T-helper 2 cell (primary cell): ENCODE measurements at places on chromosomes 3 and 15.
A peak's percentile ranks its signal among the peaks of the same experiment; 100 is the strongest.

GRCh38 chr3:58092521-58092920 lies 84.3 kb downstream of the FLNB start:
- no peak for DNase-seq

- no peak for DNase-seq
Observed at GRCh38 chr3:24837601-24838000, 343.0 kb upstream of the THRB start.

- no peak for DNase-seq
Observed at GRCh38 chr3:23488618-23489017, 285.5 kb downstream of the UBE2E2 start.

- DNase-seq, result no peak
Observed at GRCh38 chr3:56917361-56918110, 115.8 kb upstream of the ARHGEF3 start.

DNA sequence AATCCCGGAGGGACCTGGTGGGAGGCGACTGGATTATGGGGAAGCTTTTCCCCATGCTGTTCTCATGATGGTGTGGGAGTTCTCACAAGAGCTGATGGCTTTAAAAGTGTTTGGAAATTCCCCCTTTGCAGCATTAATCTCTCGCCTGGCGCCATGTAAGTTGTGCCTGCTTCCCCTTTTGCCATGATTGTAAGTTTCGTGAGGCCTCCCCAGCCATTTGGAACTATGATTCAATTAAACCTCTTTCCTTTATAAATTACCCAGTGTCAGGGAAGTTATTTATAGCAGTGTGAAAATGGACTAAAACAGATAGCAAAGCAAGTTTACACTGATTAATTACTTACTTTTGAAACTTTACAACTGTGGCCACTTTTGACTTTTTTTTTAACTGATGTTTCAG lies 10.6 kb upstream of the U2SURP start:
- no peak for DNase-seq

DNA sequence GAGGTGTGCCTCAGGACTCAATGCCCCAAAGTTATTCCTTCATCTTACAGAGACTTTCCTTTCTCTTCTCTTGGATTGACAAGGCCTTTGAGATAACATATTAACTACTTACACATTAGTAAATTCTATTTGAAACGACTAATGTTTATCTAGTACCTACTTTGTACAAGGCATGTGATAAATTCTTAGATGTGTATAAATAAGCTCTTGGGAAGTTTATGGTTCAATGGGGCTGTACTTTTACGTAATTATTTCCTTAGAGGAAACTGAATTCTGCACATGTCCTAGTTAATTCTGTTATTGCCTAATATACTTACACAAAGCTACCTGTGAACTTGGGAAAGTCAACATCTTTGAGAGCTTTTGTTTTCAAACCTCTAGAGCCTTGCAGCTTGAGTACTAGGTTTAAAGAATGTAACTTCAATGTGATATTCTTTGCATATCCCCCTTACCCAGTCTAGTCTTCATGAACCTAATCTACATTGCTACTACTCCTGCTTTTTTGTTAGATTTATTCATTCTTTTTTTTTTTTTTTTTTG lies 58.5 kb upstream of the RAP2B start:
- DNase-seq, result no peak

GRCh38 chr3:13626396-13626795 lies 77.5 kb downstream of the FBLN2 start:
- no peak for DNase-seq

GRCh38 chr3:12117473-12117872 lies 41.2 kb downstream of the TIMP4 start:
- no peak for DNase-seq

DNA sequence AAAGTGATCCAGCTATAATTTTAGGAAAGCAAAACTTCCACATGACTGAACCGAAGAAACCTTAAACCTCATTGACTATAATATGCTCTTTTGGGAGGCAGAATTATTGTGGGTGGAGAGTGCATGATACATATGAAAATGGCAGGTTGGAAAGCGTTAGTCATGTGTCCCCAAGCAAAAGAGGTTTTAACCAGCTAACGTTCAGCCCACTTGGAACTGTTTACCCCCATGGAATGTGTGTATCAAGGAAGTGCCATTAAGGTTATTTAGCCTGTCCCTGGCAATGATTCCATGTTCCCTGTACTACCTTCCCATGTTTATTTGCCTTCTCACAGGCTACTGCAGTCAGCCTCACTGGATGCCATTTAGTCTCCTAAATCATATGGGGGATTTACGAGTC lies 44.1 kb upstream of the LRRC58 start:
- no peak for DNase-seq

GRCh38 chr3:112351036-112351435 lies 18.1 kb downstream of the CD200 start:
- DNase-seq, result no peak

- DNase-seq, result no peak
Observed at GRCh38 chr15:59830873-59831272, 141.8 kb upstream of the BNIP2 start.

DNA sequence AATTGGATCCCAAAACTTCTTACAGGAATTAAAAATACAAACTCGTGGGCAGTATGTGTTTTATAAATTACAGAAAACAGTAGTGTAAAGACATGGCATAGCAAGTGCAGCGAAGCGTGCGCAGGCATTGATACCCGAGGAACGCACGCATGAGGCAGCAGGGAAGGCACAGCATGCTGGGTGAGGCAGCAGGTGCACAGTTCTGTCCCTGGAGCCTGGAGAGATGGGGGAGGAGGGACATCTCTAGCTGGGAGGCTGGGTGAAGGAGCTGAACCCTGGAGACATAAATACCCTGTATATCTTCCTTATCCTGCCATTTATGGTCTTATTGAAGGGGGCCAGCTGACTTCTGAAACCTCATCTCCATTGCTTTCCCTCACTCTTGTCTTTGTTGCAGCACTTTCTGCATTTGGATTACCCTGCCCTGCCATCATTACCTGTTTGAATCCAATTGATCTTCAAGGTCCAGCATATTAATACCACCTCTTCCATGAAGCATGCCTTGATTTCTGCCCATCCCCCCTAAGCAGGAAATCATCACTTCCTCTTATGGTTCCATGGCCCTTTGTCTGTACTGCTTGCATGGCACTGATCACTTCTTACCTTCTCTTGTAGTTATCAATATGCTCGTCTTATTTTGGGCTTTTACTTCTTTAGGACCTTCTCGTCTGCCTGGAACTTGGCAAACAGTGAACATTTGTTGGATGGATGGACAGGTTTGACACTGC lies 20.5 kb downstream of the LPP start:
- no peak for DNase-seq

GRCh38 chr3:122755491-122755890 lies 38.1 kb downstream of the HSPBAP1 start:
- DNase-seq, result no peak

GRCh38 chr15:55915221-55915620 lies 78.2 kb downstream of the NEDD4 start:
- DNase-seq, result no peak

DNA sequence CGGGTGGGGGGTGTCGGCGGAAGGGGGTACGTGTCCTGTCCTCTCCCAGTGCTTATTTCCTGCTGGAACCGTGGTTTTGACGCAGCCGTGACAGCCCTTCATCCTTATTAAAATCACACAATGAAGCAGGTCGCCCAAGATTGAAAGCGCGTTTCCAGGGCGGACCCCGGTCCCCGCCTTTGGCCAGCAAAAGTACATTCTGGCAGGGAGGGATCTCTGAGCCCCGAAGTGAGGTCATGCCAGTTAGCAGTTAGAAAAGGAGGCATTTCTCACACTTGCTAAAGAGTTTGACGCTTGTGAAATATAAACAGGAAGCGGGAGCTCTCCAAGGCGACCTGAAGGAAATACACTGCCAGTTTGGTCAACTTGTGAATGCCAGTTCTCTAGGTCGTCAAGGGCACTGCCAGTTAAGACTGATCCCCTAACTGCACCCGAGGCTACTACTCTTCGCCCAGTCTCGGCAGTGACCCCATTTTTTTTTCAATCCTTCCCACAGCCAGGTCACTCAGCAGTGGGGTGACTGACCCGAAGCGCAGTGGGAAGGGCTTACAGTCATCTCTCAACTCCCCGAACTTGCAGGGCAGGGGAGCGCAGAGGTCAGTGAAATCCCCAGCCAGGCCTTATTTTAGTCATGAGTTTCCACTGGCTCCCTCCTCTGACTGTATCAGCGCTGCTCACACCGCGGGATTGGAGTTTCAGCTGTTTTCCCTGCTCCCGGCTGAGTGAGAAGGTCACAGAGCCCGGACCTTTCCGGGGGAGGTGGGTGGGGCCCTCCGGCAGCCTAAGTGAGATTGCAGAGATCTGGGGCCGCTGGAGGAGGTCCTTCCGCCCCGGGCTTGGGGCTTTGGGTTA lies 2.0 kb upstream of the BHLHE40 start:
- peak; percentile 88 for DNase-seq

DNA sequence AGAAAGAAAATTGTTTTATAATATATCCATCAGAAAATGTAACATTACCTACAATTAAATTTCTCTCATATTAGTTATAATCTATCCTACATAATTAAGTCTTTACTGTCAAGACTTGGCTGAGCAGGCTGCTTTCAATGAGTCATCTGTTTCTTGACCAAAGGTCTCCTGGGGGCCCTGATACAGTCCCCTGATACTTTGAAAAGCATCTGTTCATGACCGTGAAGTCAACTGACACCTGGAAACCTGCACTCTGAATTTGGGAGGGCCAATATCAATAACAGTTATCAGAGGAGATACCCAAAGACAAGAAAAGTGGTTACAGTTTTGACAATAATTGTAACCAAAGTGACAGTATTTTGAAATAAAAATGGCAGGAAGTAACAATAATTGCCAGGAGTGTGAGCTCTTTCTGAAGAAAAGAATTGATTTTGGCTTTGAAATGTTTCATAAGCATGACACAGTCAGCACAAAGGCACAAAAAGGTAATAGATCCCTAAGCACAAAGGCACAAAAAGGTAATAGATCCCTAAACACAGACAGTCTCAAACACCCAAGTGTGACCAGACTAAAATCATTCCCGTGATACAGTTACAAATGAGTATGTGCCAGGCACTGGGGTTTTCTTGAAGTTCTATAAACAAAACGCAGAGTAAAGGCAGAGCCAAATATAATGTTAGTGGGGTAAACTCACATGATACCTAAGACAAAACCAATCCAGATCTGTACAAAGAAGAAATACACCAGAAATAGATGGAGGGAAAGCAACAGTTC lies 260.7 kb downstream of the PLOD2 start:
- no peak for DNase-seq

DNA sequence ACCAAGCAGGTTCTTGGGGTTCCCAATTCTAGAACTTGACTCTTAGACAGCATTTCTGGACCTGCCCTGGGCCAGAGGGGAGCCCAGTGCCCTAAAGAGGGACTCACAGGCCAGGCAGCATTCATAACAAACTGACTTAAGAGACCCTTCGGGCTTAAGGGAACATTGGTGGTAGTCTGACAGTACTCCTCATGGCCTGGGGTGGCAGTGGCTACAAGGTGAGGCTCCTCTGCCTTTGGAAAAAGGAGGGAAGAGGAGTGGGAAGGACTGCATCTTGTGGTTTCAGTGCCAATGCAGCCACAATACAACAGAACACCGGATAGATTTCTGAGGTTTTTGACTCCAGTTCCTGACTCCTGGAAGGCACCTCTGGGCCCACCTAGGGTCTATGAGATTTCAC lies 172.2 kb upstream of the STRIT1 start:
- DNase-seq, result no peak

GRCh38 chr3:125116311-125117080 lies 60.7 kb upstream of the HEG1 start:
- no peak for DNase-seq

DNA sequence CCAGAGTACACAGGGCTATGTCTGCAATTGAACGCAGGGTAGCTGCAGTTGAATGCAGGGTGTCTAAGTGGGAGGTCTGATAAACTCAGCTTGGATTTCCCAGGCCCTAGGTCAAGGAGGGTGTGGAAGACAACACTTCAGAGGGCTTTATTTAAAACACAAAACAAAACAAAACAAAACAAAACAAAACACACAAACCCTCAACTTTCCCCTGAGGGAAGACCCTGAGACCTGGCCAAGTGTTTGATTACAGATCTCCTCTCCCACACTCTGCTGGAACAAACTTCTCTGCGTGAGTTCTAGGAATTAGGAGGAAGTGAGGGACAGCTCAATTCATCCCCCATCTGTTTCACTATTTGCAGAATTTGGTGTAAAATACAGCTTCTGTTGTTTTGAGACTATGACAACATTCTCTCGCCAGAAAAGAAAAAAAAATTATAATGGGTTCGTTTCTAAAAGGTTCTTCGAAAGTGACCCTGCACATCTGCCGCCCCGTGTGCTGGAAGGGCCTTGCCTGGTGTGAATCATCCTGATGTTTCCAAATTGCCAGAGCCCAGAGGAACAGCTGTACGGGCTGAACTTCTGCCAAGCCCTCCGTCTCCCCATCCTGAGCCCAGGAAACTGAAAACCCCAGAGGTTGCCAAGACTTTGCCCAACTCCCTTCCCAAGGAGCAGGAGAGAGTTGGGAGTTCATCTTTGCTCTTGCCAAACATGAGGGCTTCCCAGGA lies 73.3 kb upstream of the RAD18 start:
- DNase-seq, result no peak

GRCh38 chr3:174495311-174495710 lies 363.8 kb upstream of the NAALADL2 start:
- no peak for DNase-seq

- DNase-seq, result no peak
Observed at GRCh38 chr3:135896613-135897012, 68.9 kb upstream of the PPP2R3A start.

DNA sequence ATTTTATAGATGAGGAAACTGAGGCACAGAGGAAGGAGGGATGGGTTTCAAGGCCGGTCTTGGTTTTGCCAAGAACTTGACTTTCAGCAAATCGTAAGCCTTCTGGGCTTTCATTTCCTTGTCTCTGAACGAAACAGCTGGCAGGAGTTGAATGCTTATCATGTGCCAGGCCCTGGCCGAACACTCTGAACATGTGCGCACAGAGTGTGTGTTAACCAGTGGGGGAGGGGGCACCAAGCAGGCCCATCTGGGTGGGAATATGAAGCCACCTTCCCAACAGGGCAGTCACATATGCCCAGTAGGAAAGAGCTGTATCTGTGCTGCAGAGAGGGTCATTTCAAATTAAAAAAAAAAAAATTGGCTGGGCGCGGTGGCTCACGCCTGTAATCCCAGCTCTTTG lies 29.3 kb downstream of the ZNF710 start:
- no peak for DNase-seq

DNA sequence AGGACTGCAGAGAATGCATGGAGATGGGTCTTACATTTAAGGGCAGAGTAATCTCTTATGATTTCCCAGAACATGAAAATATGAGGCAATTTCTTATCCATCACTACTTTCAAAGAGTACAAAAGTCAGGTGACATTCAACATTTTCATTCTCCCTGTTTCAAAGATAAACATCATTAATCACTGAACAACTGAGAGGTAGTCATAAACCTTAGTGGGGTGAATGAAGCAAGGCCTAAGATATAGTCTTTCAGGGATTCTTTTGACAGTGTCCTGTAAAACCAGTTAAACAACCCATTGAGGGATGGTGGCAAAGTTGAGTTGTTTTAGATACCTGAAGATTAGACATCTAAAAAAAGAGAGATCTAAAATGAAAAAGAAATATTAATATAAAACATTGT lies 271.6 kb upstream of the CBLB start:
- no peak for DNase-seq

- DNase-seq, result peak; percentile 51
Observed at GRCh38 chr3:8767667-8768363, 1.6 kb downstream of the OXTR start.

GRCh38 chr3:18649666-18650363 lies 224.7 kb upstream of the SATB1 start:
- DNase-seq, result peak; percentile 95
